ENCODE measurements at places on chromosomes 16 and 17.

DNA sequence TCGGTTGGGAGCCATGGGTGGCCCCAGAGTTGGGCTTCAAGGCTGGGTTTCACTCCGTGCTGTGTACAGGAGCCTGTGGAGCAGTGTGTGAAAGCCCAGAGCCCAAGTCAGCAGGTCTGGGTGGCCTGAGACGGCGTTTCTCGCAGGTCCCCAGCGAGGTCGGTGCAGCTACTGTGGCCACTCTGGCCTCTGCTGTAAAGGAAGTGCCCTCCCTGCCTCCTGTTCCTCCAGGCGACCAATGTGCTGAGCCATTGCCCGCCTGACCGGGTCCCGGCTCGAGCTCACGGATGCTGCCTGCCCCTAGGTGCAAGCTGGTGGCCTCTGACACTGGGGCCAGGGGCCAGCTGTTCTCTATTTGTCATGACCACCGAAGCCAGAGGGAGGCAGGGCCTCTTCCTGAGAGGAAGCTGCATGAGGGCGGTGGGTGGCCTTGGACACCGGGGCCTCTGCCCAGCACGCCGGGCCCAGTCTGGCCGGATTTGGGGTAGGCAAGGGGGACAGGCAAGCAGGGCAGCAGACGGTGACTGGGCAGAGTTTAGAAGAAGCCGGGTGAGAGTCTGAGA, 170.9 kb downstream of the IRF8 start:
- no peak for DNase-seq

- DNase-seq: no peak
These were observed 223.0 kb upstream of the RPL38 start for GRCh38 chr17:73980517-73980916.

GRCh38 chr16:1117176-1117900, 21.3 kb upstream of the C1QTNF8 start:
- no peak for DNase-seq

GRCh38 chr16:81469710-81470535, 25.3 kb downstream of the CMIP start:
- DNase-seq: no peak

DNA sequence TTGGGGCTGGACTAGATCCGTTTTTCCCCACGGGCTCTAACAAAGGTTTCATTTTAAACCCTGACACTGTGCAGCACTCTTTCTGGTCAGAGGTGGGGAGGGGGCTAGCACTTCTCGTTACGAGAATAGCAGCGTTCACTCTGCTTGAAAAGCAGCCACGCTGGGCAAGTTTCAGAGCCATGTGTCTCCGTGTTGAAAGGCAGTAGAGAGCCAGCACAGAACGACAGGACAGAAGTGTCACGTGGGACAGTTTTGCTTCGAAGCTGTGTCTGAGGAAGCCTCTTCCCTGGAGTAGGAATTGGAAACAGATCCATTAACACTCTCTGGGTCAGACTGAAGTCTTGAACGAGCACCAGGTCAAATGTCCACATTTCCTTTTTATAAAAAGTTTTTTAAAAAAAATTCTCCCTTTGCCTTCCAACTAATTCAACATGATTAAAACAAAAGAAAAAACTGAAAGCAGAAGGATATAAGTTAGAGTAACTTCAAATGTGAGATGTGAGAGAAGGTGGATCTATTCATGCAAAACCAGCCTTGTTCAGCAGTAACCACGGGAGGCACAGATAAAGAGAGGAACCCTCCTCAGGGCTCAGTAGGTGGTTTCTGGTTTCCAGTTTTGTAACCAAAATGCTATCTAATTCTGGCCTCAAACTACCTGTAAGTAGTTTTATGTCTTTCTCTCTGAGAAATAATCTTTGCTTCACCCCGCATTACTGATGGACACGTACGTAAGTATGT, 65.0 kb downstream of the SMG6 start:
- no peak for DNase-seq

DNA sequence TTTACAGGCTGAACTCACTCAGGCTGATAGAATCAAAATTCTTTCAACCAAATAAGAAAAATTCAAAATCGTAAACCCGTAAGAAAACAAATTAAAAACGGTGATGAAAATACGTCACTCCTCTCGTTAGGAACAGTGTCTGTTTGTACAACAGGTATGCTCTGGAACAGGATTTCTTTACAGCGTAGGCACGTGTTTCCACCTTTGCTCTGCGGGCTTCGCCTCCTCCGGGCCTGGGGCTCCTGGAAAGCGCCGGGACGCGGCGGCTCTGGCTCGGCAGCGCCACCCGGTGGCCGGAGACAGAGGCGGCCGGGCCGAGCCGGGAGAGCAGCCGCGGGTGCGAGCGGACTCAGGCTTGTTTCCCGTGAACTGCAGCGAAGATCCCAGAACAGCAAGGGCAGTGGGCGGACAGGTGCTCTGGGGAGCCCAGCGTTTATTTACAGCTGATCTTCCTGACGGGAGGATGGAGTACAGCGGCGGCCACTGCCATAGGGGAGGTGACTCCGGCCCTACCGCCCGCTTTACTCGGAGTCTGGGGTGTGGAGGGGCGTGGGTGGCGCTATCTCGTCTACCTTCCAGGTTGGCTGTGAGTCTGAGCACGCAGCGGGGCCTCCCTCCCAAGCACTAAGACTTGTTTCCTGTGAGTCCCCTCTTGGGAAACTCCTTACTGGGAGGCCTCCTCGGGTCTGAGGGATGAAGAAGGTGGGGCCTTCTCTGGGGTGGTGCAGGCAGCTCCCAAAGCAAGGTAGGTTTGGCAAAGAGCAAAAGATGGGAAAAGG, 40.5 kb upstream of the ATP2A3 start:
- DNase-seq: no peak

Measured in NCI-H2029 treated with DMSO at 0.1 percent for 48 hours (cell line).